ENCODE measurements at places on chromosomes 3 and 15.

DNA sequence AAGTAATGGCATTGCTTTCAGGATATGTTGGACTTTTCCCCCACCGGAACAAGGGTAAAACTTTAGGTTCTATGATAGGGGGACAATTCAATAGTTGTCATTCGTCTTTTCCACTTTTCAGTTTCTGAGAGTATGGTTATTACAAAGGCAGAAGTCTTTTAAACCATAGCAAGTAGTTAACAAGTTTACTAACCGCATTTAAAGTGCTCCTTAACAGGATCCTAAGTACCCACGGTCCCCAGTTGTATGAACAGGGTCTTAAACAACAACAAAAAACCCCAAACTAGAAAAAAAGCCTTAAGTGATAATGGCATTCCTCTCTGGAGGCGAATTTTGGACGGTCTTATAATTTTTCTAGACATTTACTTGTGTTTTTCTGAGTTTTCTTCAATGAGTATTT, 831 bp downstream of the IFT57 start:
- no peak for DNase-seq

GRCh38 chr15:69797051-69797595, 300.6 kb downstream of the TLE3 start:
- no peak for DNase-seq

DNA sequence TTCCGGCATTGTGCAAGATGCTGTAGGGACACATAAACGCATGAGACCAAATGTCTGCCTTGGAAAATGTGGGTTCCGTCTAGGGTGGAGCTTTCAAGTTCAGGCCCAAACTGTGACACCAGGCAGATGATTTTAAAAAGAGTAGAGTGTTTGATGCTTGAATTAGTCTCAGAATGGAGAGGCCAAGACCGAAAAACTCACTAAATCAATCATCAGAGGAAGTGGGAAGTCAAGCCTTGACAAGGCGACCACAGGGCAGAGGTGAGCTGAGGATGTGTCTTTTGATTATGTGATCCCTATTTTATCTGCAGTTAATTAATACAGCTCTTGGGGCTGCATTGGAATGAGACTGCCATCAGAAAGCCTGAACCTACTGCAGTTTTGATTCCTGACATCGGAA, 275.4 kb downstream of the ABHD5 start:
- DNase-seq, result no peak

DNA sequence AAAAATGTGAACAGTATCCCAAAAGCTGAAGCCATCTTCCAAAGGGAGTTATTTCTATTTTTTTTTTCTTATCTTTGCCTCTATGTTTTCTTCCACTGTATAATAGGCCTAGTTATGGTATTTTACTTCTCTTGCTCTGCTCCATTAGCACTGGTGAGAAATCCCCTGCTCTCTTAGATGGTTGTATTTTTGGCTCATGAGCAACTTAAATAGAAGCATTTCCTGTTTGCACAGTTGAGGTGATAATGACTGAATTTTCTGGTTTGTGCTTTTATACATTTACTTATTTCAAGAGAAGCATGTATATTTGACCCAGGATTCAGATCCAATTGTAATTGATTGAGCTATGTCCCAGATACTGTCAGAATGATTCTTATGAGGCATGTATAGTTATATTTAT, 61.6 kb upstream of the CD200R1L start:
- no peak for DNase-seq

GRCh38 chr3:118818386-118818785, 216.3 kb downstream of the IGSF11 start:
- no peak for DNase-seq

DNA sequence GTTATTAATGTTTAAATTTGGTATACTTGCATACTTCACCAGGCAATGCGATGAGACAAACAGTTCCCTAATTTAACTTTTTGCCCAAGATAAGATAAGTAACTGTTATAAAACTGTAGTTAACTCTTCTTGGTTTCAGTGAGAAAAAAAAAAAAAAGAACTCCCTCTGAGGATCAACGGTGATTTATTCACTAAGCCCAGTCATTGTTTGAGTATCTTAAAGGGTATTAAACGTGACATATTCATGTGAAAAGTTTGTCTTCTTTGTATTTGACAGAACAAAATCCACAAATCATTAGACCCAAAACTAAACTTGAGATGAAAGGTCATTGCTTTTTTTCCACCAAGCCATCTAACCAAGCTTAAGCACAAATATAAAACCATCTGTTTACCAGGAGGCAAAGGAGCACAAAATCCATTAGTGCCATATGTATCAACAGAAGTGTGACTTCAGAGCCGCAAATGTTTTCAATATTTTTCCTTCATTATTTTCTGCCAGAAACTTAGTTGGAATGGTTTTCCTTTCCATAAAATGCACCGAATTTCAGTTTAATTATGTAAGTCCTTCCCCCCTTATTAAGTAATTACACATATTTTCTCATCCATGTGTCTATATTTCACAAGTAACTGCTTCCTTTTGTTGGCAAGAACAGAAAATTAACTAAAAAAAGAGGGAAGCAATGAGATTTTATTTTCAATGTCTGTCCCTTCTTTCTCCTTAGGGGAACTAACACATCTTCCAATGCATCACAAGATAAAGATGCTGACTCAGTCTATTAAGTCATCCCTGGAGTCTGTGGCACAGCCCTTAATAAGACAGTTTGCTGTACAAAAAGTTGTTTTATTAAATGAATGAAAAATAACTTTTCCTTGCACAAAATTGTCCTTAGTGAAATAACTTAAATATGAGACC, 92.2 kb upstream of the RAP2B start:
- no peak for DNase-seq

DNA sequence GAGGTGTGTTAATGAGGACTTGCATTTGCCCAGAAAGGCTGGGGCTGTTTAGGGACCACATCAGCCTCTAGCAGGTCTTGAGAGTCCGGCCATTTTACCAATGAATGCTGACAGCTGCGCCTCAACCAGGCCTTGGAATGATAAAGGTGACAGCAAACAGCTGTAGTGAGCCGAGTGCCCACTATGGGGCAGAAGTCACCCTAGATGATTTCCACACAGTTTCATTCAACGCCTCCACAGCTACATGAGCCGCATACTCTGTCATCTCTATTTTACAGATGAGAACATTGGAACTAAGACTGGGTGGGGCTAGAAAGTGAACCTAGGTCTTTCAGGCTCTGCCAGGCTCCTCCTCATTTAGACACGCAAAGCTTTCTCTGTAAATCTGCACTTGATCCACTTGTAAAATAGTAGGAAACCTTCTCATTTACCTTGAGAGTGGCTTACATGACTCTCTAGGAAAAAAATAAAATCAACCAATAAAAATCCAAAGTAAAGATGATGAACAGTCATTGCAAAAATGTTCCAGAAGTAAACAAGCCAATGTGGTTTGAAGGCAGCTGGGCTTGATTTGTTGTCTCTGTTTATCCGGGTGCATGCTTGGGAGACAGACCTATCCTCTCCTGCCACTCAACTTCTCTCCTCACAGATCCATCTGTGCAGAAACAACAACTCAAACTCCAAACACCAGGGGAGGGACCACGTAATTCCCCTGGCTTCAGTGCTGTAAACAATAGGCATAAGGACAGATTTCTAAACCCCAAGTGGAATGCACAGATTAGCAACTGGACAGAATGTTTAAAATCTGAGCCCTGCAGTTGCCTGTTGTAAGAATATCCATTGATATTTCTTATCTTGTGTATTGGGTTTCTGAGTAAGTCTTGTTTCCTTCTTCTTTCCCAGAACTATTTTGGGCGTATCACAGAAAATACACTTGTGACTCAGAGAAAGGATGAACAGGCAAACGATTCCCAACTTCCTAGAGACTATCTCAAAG, 31.5 kb upstream of the LDHAL6B start:
- peak; percentile 44 for DNase-seq

DNA sequence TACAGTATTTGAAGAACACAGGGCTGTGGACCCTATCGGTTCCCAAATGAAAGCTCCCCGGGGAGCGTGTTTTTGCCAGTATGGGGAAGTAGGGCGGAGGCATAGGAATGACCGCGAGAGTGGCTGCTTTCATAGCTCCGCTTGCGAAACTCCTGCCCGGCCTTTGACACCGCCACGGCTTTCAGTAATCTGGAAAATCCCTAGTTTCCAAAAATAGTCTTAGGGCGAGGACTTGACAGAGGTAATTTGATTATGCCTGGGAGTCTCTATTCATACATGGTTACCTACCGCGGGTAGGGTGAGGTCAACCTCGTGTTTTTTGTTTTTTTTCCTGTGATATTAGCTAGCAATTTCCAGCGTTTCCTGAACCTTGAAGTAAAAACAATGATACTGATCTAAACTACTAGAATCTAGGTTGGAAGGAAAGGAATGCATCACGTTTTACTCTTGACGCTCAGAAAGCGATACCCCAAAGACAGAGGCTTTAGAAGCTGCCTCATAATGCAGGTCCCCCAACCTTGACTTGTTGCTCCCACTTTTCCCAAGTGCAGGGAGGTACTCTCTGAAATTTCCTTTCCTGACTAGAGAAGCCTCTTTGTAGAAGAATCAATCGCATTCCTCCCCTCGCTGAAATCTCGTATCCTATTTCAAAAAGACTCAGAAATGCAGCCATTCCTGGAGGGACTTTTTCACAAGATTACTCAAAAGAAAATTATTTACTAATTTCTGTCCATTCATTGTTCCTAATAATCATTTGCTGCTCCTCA, 894 bp upstream of the CCNL1 start:
- no peak for DNase-seq

- DNase-seq, result no peak
Observed at GRCh38 chr3:194279101-194279500, 72.0 kb downstream of the CPN2 start.

DNA sequence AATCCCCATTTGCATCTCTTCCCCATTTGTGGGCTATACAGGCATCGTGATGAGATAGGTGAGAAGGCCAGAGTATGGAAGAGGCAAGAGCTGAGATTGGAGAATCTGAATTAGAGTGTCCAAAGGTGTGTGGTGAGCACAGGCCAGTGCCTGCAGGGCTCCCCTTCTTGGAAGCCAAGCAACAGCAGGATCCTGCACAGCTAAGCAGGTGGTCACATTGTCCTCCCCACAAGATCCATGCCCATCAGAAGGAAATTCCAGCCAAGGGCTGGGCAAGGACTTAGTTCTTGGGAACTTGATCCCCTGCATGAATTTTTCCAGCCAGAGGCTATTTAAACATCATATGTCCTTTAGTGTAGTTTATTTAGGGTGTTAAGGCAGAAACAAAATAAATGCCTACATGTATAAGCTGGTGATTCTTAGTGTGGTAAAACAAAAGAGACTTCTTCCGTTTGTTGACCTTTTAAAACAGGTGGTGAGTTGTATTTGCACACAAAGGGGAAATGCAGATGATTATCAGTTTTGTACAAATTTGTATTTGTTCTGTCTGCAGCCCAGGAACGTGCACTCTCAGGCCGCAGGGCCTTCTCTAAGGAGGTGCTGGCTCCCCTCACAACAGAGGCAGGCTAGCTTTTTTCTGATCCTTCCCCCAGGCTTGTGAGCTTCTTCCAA, 110.2 kb downstream of the PLCL2 start:
- DNase-seq, result no peak

- no peak for DNase-seq
Observed at GRCh38 chr3:85426121-85426520, 467.3 kb downstream of the CADM2 start.
